ENCODE measurements at places on chromosomes 4 and X.

DNA sequence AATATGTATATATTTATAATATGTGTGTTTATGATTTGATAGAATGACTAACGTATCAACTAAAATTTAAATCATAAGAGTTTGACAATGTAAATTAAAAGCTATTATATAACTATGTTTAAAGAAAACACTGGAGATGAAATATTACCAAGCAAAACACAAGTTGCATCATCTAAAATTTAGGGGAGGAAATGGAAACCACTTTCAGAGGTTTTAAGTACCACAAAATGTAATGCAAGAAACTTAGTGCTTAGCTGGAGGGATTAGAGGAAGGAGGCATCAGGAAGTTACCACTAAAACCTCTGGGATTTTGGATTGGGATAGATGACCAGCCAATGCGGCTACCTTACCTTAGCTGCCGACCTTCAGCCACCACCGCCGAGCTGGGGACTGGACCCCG, 1192.1 kb upstream of the PRKX start:
- DNase-seq: no peak

- no peak for DNase-seq
Measured at GRCh38 chrX:3448563-3448962, 102.1 kb upstream of the MXRA5 start.

- peak; percentile 17 for DNase-seq
Measured at GRCh38 chrX:97267396-97268181, 383.9 kb downstream of the RPA4 start.

- DNase-seq: no peak
Measured at GRCh38 chrX:28010875-28011274, 29.6 kb upstream of the DCAF8L1 start.

GRCh38 chr4:14787894-14788293, 214.4 kb upstream of the CPEB2 start:
- DNase-seq: peak; percentile 12

DNA sequence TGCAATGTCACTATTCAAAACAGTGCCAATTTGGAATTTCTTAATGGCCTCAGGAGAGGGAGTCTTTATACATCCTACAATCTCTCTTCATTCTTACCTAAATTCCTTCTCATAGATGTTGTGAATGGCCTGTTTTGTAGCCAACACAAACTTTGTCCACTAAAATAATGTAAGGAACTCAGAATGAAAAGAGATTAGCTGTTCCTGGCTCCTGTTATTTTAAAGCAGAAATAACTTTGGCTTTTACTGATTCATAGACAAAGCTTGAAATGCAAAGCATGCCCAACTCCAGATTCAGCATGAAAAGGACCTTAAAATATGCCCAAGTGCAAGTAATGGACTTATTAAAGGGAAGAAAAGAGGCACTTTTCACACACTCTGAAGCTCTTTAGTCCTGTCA, 146.0 kb upstream of the GPC4 start:
- no peak for DNase-seq

GRCh38 chr4:83568062-83568461, 32.2 kb downstream of the GPAT3 start:
- no peak for DNase-seq

DNA sequence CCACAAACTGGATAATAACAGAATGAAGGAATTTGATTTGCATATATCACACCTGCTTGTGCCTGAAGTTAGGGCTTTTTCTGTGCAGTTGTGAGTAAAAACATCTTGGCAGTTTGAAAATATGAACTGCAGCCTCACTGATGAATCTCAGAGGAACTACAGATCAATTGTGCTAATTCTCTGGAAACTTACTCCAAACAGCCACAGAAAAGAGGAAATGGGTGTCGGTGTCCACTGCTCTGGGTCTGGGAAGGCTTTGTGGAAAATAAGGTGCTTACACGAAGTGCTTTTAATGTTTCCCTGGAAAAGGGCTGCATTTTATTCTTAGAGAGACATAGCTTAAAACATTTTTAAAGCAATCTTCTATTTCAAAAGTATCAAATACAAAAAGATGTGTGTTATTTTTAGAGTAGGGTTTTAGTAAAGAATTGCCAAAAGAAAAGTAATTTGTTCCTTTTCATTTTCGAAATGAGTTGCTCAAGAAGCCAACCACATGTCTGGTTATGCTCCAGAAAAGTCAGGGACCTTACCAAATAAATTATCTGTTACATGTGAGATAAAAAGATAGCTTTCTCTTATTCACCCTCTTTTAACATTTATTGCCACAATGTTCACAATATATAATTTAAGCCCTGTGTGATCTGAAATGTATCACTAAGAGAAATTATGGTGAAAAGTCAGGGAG, 240.1 kb downstream of the FRAS1 start:
- DNase-seq: no peak

DNA sequence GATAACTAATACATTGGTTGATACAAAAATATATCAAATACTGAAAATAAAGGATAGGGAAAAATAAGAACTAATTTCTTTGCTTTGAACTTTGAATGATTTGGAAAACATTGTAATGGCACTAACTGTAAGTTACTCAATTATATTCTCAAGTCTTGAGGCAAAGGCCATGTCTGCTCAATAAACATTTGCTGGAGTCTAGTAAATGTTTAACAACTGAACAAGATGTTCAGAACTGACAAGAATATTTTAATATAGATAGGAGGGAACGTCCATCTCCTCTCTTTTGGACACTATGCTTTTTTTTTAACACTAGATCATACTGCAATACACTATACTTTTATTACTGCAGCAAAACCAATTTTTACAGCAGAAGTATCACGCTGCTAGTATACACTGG, 76.2 kb downstream of the PRSS12 start:
- no peak for DNase-seq

DNA sequence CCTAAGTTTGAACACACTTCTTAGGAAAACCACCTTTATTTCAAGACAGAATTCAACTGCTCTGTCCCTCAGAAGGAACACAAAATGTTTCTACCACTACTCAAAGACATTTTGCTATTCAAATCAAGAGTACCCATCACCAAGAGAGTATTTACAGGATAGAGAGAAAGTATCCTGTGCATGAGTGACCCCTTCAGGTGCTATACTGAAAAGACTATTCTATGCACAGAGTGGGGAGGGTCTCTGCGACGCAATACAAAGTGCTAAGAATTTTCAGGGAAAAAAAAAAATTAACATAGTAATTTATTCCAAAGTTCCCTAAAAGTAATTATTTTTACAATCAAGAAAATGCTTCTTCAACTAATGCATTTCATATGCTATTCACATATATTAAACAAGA, 346.4 kb upstream of the FAM241A start:
- no peak for DNase-seq

GRCh38 chrX:69079268-69079667, 86.0 kb downstream of the PJA1 start:
- no peak for DNase-seq

GRCh38 chr4:65050786-65051185, 619.5 kb downstream of the EPHA5 start:
- DNase-seq: no peak

DNA sequence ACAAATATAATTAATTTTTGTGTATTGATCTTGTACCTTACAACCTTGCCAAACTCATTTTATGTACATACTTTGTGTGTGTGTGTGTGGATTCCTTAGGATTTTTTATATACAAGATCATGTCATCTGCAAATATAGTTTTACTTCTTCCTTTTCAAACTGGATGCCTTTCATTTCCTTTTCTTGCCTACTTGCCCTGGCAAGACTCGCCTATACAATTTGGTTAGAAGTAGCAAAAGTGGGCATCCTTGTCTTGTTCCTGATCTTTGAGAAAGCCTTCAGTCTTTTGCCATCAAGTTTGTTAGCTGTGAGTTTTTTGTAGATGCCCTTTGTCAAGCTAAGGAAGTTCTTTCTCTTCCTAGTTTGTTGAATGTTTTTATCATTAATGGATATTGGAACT, 30.5 kb downstream of the RUFY3 start:
- DNase-seq: no peak

- DNase-seq: peak; percentile 54
Measured at GRCh38 chr4:75494563-75494962, 19.6 kb downstream of the RCHY1 start.

DNA sequence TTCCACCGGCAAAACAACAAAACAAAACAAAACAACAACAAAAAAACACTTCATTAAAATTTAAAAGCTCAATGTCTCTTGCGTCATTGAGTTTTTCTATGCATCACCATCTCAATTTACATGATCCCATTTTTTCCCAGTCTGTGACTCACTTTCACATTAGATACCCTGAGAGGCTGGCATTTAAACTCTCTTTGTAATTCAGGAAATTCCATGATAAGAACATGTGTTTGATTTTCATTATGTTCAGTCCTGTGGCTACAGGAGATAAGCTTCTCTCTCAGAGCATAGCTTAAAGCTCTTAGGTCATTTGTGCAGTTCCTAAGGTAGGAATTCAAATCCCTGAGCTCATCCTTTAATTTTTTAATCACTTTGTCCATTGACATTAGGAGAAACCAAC, 104.6 kb downstream of the NBDY start:
- DNase-seq: no peak

DNA sequence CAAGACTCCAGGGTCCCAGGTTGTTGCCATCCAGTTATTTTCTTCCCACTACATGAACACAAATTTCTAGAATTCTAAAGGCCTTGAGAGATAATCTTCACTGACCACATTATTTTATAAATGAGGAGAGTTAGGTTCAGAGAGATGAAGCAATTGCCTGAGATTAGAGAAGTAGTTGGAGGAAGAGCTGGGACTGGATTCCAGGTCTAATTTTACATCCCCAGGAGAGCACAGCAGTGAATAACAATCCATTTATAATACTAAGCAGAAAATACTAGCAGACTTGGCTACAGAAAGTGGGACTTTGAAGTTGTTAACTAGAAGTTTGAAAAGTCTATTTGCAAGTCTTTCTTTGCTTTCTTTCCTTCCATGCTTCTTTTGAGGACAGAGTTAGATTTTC, 231.3 kb upstream of the S100G start:
- DNase-seq: no peak

DNA sequence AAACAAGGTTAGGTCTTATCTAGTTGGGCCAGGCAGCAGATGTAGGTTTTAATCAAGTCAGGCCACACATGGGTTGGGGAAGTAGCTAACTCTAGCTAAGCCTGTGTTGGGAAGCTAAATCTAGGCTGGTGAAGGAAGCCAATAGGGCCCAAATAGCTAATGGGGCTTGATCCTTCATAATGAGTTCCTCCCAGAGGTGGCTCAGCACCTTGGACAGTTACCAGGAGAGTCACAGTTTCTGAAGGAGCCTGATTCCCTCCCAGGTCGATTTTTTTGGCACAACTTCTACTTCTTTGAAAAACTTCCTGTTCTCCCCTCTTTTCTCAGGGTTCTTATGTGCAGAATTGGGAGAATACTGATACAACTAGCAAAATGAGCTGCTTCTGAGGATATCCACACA, 242.5 kb upstream of the PRPS2 start:
- no peak for DNase-seq

- no peak for DNase-seq
Measured at GRCh38 chrX:10208953-10209352, 52.2 kb downstream of the CLCN4 start.

- no peak for DNase-seq
Measured at GRCh38 chrX:121546317-121546716, 498.9 kb downstream of the GLUD2 start.

- no peak for DNase-seq
Measured at GRCh38 chr4:55675196-55675793, 39.2 kb upstream of the NMU start.

GRCh38 chr4:124899997-124900396, 187.5 kb upstream of the ANKRD50 start:
- no peak for DNase-seq

- DNase-seq: no peak
Measured at GRCh38 chrX:53305996-53306937, 24.9 kb upstream of the IQSEC2 start.

GRCh38 chr4:4182835-4183568, 43.7 kb downstream of the OTOP1 start:
- DNase-seq: peak; percentile 10

DNA sequence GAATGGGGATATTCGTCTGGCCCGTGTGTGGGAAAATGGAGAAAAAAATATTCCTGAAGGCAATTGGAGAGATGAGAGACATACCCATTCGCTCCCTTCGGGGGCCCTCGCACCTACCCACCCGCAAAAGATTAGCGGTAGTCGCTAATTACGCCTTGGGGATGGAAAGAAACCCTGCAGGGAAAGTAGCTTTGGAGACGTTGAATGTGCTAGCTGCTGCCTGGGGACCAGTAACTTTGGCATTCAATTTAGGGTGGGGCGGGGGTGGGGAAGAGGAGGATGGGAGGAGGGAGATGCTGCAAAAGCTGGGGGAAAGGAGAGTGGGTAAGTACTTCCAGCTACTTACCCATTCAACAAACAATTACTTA, 407 bp upstream of the ZC4H2 start:
- no peak for DNase-seq

DNA sequence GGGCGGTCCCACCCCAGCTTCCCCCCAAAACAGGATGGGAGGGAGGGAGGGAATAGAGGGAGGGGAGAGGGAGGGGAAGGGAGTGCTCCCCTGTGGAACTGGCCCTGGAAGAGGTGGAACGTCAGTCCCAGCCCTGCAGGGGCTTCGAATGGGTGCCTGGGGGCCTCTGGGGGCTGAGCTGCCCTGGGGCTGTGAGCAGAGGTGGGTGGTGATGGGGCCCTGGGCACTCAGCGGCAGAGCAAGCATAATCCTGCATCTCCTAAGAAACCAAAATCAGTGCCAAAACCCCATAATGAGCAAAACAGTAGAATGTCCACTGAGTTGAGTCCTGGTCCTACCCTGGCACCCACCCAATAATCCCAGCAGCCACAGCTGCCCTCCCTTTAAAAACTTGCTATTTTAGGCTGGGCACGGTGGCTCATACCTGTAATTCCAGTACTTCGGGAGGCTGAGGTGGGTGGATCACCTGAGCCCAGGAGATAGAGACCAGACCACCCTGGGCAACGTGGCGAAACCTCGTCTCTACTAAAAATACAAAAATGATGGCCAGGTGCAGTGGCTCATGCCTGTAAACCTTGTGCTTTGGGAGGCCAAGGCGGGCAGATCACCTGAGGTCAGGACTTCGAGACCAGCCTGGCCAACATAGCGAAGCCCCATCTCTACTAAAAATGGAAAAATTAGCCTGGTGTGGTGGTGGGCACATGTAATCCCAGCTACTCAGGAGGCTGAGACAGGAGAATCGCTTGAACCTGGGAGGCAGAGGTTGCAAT, 11.1 kb downstream of the DOK7 start:
- no peak for DNase-seq

DNA sequence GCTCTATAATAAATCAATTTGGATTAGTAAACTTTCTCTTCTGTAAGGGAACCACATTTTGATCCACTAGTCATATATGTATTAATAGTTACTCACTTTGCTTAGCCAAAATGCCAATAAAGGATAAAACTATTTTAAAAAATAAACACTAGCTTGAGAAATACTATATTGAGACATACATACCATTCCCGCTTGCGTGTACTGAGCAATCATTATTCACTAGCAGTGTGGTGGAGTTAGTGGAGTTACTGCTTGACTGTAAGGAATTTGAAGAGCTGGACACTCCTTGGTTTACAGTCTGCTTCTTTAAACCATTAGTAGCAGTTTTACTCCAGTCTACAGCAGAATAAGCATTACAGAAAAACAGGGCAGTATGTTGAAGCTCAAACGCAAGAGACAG, 10.8 kb upstream of the PHKA2 start:
- DNase-seq: no peak

- no peak for DNase-seq
Measured at GRCh38 chrX:112043997-112044396, 38.6 kb downstream of the TRPC5 start.

- DNase-seq: no peak
Measured at GRCh38 chr4:109928327-109929045, 15.8 kb downstream of the EGF start.

All from foreskin melanocyte (primary cell).